ENCODE measurements at places on chromosomes 3 and 15.

DNA sequence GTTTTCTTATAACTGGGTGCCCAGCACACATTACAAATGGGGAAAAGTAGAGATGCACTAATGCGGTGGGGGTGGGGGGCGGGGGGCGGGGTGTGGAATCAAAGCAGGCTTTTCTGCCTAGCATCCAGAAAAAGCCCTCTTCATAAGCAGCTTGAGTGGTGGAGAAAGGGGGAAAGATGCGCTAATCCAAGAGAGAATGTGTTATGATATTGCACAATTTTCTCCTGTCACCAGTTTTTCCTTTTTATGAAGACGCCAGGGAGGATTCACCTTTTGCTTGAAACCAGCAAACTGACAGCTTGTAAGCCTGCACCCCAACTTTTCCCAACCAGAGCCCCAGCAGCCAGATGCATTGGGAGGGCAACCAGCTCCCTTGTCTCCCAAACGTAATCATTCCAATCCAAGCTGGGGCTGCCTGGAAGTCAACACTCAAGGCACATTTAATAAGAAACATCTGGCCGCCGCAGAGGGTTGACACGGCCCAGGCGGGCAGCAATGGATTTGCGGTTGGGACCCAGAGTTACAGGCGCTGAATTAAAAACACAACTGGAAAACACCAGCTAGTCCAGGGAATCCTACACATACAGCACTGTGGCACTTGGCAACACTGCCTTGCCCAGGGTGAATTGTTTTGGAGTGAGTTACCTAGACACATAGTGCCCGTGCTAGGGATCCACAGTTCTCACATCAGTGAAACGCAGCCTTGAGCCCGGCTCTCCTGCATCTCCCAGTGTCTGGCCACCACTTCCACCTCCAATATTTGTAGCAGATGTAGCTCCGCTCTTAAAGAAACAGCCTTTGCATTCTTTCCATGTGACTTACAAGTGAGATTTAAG, 218.5 kb upstream of the PRICKLE2 start:
- no peak for DNase-seq

GRCh38 chr15:42665827-42666226, 71.1 kb downstream of the CDAN1 start:
- no peak for DNase-seq

- DNase-seq: no peak
Measured at GRCh38 chr3:194740859-194741491, 55.3 kb downstream of the FAM43A start.

DNA sequence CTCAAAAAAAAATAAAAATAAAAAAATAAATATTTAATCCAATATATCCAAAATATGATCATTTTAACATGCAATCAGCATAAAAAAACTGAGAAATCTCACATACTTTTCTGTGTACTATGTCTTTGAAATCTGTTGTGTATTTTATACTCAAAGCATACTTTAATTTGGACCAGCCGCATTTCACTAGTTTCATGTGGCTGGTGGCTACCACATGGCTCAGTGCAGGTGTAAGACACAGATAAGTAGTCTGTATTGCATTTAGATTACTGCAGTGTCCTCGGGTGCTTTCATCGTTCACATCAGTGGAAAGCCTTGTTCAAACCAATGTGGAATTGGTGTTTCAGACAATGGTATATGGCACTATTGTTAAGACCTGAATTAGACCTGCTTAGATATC, 11.0 kb downstream of the CRTC3 start:
- no peak for DNase-seq

DNA sequence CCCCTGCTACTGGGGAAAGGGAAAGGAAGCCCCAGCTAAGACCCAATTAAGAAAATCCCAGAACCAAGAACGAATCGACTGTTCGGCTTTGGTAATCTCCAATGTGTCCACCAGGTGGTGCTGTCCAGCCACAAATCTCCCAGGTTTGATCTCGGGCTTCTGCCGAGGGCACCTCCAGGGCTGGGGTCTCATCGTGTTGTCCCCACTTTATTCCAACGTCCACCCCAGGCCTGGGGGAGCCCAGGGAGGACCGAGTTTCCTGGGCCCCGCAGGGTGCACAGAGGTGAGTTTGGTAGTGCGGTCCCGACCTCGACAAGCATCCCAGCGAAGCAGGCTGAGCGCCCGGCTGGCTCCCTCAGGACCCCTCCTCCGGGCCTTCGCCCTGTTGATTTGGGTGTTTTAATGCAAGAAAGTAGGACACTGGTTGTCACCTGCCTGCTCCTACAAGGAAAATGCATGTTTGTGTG, 185.1 kb downstream of the GOLGA6L6 start:
- DNase-seq: peak; percentile 68

GRCh38 chr3:86175051-86175536, 815.9 kb downstream of the VGLL3 start:
- DNase-seq: no peak

DNA sequence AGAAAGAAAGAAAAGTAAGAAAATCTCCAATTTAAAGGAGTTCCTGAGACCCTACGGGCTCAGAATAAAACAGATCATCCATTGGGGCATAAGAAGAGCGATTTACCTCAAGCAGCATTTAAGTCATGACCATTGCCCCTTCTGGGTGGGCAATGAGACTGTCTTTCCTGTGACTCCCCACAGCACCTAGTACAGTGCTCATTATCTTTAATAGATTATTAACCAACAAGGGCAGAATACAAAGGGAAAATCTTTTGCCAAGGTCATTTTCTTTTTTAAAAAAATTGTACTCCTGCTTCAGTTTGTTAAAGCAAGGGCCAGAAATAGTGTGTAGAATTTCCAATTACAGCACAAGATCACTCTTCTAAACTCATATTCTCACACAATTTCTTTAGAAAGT, 443.3 kb upstream of the AGTR1 start:
- DNase-seq: no peak

- no peak for DNase-seq
Measured at GRCh38 chr3:188948281-188948996, 223.3 kb upstream of the TPRG1 start.

GRCh38 chr3:50190936-50191660, at the start of gene GNAT1:
Gene GNAT1, plus strand, starts transcription at chr3:50191610. Its CDS starts 116 bp downstream, at chr3:50191726.
- DNase-seq: no peak

DNA sequence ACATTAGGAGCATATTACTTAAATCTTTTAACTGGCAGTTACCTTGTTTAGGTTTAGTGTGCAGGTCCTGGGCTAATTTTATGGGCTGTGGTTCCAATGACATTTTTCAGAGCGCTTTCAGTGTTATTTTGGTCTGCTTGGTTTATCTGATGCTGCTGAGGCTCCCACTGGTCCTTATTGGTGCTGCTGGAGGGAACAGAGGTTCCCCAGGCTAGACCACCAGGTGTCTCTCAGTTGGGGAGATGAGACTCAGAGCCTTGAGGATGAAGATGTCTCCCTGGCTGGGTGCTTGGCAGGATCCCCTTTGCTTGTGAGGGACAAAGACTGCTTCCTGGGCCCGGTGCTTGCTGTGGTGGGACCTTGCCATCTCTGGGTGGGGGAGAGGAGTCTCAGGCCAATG, 28.3 kb upstream of the TASOR start:
- DNase-seq: no peak

DNA sequence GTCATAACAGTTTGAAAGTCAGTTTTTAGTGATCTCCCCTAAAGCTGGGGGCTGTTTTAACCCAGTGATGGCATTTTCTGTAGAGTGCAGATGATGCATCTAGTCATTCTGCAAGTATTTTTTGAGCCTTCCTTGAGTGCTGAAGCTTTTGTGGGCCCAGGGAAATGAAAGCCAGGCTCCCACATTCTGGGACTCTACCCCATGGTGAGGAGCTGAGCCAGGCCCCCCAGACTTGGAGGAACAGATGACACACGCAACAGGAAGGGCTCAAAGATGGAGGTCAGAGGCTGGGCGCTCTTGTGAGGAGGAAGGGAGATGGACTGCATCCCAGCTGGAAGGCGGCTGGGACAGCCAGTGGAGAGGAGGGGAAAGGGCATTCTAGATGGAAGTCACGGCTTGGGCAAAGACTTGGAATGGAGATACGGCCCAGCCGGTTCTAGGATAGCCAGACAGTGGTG, 40.8 kb downstream of the MRAS start:
- no peak for DNase-seq

GRCh38 chr3:20451170-20451569, 265.2 kb upstream of the SGO1 start:
- no peak for DNase-seq

DNA sequence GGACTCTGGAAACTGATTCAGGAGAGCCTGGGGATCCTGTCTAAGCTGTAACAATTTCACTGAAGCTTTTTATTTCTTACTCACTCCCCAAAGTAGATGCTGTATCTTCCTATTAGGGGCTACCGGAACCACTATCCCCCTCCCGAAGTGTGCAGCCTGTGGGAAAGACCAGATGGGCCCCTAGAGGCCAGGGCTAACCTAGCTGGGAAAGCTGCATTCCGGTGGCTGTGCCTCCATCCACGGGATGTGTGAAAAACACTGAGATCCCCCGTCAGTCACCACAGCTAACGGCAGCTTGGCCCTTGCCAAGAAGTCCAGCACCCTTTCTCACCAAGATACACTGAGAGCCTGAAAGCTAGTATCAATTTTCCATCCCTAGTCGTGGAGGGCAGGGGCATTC, 3.1 kb downstream of the SSUH2 start:
- no peak for DNase-seq

GRCh38 chr3:195182470-195182795, 88.5 kb downstream of the XXYLT1 start:
- peak; percentile 48 for DNase-seq

DNA sequence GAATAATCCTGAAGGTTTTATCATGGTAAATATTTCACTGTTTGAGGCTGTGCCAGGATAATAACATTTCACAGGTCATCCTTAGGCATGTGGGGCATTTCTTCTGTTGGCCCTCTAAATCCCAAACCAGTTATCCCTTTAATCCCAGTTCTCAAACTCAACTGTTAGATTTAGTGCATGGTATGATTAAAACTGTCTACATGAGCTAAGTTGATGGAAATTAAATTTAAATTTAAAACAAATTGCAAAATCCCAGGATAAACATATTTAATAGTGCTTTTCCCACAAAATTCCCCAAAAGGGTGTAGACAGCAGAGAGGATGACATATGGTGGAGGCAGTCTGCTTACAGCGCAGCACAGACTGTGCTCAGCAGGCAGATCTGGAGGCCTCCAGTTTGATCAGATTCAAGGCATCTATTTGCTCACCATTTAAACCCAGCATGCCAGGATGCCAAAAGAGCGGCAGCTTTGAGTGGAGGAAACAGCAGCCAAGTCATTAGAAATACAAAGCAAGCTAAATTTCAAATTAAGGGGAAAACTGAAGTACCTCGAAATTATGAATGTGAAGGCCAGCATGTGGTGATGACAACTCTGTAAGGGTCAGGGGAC, 325.8 kb downstream of the KCNH8 start:
- DNase-seq: no peak

GRCh38 chr15:56411122-56411749, 46.0 kb downstream of the TEX9 start:
- DNase-seq: no peak

DNA sequence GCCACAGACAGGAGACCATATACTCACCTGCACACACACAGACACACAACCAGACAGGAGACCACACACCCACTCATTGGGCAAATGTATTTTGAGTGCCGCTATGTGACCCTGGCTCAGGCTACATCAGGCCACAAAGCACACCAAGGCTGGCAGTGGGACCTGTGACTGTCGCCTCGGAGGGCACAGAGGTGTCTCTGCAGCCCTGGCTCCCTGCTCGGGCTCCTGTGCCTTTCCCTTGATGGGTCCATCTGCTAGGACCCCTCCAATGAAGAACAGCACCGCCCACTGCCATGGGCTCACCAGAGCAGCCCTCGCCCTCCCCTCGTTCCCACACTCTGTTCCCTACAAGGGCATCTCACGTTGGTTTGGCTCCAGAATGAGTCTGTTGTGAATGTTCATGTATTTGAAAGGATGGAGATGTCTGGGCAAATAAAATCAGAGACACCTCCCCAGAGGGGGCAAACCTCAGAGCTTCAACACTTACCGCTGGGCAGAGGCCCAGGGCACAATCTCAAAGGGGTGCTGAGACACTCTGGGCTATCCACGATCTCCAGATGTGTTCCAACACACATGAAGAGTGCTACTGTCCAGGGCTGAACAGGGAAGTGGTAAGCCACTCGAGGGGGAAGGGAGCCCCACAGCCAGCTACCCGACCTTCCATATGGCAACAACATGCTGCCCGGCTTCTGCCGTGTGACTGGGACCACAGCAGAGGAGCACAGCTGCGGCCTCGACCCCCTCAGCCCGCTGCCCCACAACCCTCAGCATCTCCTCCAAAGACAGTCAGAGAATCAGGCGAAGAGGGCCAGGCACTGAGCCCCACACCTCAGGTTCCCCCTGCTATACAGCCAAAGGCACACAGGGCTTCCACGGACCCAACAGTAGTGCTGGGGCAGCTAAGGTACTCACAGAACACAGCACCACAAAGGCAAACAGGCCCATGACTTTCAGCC, 74.9 kb downstream of the OCA2 start:
- DNase-seq: no peak

DNA sequence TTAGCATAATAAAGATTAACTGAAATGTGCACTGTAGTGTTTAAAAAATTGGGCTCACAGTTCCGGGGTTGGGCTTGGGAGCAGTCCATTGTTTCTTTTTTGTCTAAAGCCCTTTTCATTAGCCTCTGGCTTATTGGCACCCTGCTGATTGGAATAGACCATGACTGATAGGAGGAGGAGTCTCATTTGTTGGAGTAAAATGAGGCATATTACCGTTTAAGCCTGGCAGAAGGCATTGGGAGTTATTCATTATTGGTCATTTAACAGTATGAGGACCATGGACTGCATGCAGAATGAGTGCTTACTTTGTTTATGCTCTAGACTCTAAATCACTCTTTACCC, 139.0 kb upstream of the CGNL1 start:
- DNase-seq: no peak

DNA sequence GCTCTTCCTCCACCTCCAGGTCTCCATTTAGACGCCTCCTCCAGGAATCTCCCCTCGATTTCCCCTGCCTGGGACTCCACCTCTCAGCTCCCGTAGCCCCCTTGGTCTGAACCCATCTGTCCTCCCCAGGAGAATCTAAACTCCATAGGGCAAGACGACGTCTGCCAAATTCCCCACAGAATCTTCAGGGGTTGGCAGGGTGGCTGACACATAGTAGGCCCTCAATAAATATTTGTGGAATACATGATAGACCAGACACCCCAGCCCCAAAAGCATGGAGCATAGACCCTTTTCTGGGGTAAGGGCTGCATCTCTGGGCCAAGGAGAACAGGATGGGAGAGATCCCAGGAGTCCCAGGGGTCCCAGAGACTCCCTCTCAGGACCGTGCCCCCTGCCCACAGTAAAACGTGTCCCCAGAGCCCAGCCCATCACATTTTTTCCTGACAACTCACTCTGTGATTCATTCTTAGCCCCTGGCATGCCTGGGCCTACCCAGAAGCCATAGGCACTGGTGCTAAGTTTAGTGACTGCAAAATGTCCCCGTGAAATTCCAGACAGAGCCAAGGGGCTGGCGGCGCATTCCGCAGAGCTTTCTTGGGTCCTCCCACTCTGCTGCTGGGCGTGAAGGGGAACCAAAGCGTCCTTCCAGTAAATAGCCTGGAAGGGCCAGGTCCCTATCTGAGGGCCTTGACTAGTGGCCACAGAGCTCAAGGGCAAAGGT, 78.0 kb upstream of the SLC6A6 start:
- DNase-seq: no peak

- DNase-seq: peak; percentile 48
Measured at GRCh38 chr3:189148081-189148507, 23.7 kb upstream of the TPRG1 start.

GRCh38 chr3:58704745-58705144, 38.2 kb upstream of the FAM3D start:
- DNase-seq: no peak

GRCh38 chr3:31498791-31499190, 33.9 kb upstream of the STT3B start:
- no peak for DNase-seq

GRCh38 chr3:49723628-49724551, at the start of gene GMPPB:
Gene GMPPB, minus strand, starts transcription at chr3:49723951. Its CDS starts 225 bp downstream, at chr3:49723726.
- DNase-seq: peak; percentile 94

GRCh38 chr3:13822871-13823585, 56.8 kb downstream of the WNT7A start:
- DNase-seq: no peak

All from hematopoietic multipotent progenitor cell (in vitro differentiated cells).